ENCODE measurements at places on chromosomes 6 and 20. TPM values are rescaled to one million over a fixed set of nuclear protein-coding genes. Genes with fewer than 3 reads are reported as not detected.

DNA sequence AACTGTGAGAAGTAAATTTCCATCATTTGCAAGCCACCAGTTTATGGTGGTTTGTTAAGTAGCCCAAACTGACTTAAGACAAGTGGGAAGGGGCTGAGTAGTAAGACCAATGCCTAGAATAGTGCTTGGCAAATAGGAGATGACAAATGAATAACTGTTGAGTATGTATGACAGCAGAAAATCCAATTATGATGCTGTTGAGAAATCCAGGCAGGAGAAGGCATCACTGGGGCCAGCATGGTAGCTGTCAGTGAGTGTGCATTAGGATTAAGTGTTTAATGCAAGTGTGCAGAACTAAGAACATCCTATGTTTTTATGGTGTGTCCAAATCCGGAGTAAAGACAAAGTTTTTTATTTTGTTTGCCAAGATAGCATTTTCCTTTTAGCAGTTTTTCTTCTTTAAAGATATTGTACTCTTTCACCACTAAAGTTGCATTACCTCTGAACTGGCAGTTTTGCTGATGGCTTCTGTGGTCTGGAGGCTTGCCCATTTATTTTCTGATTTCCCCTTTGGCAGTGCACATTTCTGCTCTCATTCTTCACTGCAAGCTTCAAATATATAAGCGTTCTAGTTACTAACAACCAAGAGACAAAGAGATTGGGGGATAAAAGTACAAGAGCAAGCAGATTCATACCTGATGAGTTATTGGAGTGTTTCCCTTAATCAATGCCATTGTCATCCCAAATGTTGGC, 289.7 kb downstream of the KCNQ5 start:
- DNase-seq = no peak

DNA sequence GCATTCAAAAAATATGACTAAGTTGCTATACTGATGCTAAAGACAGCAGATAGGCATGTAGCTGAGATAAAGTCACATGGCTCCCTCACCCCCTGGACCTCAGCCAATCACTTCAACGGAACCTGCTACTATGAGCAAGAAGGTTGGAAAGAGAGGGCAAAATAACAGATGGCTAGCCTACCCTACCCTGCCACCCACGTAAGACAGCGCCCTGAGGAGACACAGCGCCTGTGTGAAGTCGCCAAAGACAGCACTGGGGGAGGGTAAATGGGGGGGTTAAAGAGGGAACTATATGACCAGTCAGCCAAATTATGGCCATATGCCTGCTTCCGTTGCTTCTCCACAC, 163.2 kb downstream of the RALGAPA2 start:
- no peak for DNase-seq

EPB41L2 gene
- 27.2 TPM for total RNA-seq

GPX5 gene
- not detected for total RNA-seq

C6orf118 gene
- not detected for total RNA-seq

PRRC2A gene
- total RNA-seq = 263 TPM

PFDN4 gene
- total RNA-seq = 41.3 TPM

BHLHE23 gene
- not detected for total RNA-seq

NR2E1 gene
- not detected for total RNA-seq

DNA sequence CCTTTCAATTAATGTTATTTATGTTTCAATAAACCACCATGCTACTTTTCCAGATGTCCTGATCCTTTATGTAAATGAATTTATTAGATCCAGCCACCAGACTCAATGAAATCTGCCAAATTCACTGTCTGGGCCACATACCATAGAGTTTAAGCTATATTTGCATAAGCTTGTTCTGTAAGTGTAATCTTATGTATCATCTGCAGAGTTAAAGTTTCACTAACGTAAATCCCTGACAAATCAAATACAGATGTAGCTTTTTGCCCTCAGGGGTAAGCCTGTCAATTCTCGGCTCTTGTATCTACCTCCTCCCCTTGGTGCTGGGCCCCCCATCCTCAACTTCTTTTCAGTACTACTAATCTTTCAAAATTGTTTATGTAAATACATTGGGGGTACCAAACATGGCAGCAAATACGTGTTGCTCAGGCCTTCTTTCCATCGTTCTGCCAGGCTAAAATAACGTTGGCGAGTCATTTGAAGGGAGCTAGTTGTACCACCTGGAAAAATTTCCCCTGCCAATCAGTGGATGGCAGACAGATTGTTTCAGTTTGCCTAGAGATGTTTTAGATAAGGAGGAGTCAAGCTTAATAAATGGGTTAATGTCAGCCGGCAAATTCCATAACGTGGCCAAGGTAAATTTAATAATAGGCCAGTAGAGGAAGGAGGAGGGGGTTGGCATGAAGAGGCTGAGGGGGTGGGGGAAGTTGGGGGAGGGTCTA, 79.6 kb downstream of the RPS12 start:
- no peak for DNase-seq

- DNase-seq = no peak
Measured at GRCh38 chr6:143539106-143539505, 27.6 kb upstream of the FUCA2 start.

DNA sequence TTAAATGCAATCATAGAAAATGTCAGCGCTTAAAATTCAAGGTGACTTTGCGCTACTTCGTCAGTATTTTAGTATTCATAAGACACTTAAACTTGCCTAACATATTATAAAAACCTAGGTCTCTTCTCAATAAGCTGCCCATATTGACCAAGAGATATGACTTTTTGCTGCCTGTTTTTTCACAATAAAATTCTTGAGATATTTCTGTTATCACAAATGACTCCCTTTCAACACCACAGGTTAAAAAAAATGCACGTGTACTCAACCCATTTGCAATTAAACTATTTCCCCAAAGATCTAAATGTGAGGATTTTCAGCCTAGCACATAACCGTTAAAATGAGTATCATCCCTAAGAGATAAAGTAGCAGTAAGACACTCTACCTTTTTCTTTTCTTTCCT, 10.7 kb downstream of the ATXN1 start:
- DNase-seq = no peak

DNA sequence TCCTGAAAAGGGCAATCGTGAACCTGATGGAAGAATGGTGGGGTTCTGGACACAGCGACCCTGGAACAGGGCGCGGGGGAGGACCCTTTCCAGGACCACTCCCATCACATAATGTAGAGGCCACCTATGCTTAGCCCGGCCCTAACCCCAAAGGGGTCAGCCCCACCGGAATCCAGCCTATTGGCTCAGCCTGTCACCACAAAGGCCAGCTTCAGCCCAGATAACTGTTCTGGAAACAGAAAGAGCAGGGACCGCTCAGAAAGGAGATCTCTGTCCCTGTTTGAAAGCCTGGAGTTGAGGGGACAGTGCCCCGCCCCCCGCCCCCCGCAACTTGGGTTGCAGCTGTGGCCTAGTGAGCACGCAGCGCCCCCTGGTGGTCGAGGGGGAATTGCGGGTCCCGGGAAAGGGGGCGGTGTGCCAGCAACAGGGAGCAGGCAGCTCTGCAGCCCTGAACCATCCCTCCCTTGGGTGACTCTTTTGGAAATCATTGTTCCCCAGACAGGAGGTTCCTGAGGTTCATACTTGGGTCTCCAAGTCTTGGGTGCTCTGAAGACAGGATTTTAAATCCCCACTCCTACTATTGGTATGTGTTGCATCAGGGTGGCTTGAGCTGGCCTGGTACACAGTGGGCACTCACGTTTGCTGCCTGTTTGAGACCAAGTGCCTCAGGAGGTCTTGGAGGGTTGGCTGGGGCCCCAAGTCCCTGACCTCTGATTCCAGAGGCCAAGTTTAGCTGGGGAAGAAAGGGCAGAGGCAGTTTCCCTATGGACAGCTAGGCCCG, 1.5 kb downstream of the SIGLEC1 start:
- DNase-seq = peak; percentile 62

FANCE gene
- 27.5 TPM for total RNA-seq

MAP3K5 gene
- 12.6 TPM for total RNA-seq

CTNNBL1 gene
- total RNA-seq = 86.8 TPM

SPDEF gene
- not detected for total RNA-seq

TP53TG5 gene
- not detected for total RNA-seq

DNA sequence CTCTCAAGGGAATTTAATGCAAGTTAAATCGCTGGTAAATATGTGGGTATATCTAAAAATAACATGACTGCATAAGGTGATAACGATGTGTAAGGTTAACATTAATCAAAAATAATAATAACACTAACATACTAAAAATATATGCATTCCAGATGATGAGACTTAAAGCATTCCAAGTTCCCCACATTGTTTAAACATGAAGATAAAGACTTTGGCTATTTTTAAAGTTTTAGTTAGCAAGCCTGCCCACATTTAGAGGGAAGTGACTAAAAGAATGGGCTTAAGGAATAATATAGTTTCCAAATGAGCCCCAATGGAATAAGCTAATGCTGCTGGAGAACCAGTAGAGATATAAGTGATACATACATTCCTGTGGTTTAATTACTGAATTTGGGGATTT, 941.3 kb downstream of the TBC1D32 start:
- DNase-seq = no peak

- no peak for DNase-seq
Measured at GRCh38 chr20:64052326-64052722, 2.9 kb upstream of the SOX18 start.

- DNase-seq = no peak
Measured at GRCh38 chr6:31574106-31575061, 981 bp upstream of the TNF start.

NOX3 gene
- not detected for total RNA-seq

GRCh38 chr6:141445928-141446628, 686.6 kb upstream of the GJE1 start:
- no peak for DNase-seq

- DNase-seq = no peak
Measured at GRCh38 chr6:10418862-10419748, 4.2 kb upstream of the TFAP2A start.

HLA-DQA1 gene
- 20.3 TPM for total RNA-seq

- no peak for DNase-seq
Measured at GRCh38 chr6:31586008-31586407, at the start of gene LST1. LST1 (plus strand) TSS chr6:31586277; CDS start chr6:31587300, 1,023 bp downstream.

DNA sequence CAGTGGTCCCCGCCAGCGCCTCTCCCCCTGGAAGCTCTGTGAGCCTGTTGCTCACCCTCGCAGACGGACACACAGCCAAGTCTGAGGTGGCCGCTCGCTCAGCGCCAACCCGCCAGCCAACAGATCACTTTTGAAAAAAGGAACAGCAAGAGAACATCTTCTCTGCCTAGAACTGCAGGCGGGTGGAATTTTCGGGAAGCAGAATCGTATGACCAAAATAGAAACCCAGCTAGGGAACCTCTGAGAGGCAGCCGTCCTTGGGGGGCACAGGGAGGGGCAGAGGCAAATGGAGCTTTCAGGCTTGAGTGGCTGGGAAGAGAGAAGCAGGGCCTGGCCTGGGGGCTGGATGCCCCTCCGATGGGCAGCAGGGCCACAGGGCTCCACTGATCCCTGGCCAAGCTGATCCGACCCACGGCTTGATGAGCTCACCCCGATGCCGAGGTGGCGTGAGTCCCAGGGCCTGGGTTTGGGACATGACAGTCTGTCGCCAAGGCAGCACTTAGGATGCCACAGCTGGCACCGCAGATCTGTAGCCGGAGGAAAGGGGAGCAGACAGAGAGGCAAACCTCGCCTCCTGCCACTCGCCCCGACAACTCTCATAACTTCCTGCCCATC, 9.8 kb downstream of the NFATC2 start:
- peak; percentile 51 for DNase-seq

WRNIP1 gene
- total RNA-seq = 58.5 TPM

Measured in CD8-positive, alpha-beta memory T cell (primary cell).